Natural killer cell treated with Interleukin-12 subunit alpha and Interleukin-12 subunit beta and Interleukin-15 and Interleukin-18, amount 100 ng/mL, for 72 hours (primary cell): ENCODE measurements at places on chromosomes 2 and 18. TPM values are rescaled to one million over a fixed set of nuclear protein-coding genes. Genes with fewer than 3 reads are reported as not detected.

DNA sequence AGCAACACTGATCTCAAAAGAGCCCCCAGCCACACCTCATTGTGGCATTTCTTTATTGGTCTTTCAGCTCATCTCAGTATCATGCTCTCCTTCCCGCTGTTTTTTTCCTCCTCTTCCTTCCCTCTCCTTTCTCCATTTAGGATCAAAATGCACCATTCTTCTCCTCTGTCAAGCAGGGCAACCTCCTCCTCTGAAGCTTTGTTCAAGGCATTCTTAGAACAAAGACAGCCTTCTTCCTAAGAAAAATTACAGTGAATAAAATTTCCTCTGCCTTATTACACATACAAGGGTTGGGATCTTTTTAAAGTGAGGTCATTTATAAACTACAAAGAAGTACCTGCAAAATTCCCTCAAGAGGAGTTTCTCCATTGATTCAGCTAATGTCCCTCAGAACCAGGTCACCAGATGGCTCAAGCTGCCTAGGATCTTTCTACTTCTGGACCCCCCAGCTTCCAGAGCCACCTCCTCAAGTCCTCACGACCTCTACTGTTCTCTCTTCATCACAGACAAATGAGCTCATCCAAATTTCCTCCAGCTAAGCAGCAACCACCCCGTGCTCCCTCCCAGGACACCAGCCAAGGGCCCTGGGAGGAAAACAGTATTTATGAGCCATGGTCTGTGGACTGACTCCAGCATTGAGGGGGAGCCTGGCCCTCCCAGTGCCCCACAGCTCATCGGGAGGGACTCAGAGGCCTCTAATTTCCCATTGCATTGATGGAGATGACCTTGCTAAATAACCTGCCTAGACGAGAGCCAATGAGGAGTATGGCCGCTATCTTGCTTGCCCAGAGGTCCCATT lies 18.0 kb downstream of the SFXN5 start:
- DNase-seq, result no peak
- H3K27me3 ChIP-seq, result no peaks in the 10 kb centered on the region
- H3K4me3 ChIP-seq, result no peak overlapping the region
- H3K4me1 ChIP-seq, result peaks cover 7% of the 10 kb centered on the region
- H3K36me3 ChIP-seq, result peaks cover 11% of the 10 kb centered on the region

- peaks cover 6% of the 10 kb centered on the region for H3K4me1 ChIP-seq
- H3K27me3 ChIP-seq, result peaks cover 6% of the 10 kb centered on the region
- no peaks in the 10 kb centered on the region for H3K36me3 ChIP-seq
- H3K27ac ChIP-seq, result no peak overlapping the region
- DNase-seq, result no peak
- no peak overlapping the region for H3K4me3 ChIP-seq
Measured at GRCh38 chr2:99698896-99699295, 209.1 kb upstream of the REV1 start.

DNA sequence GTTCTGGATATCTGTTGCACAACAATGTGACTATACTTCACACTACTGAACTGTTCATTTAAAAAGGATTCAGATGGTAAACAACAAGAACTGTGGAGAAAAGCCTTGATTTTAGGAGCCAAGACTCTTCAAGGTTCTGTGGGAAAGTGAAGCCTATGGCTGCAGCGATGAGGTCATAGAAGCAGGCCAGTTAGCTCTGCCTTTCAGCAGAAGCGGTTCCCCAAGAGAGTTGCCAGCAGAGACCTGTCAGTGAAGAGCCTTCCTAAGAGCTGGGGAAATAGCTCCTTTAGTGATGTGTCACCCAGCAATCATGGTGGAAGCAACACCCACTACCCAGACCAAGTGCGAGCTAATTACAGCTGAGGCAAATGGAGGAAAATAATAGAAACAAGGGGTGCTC lies 346.5 kb upstream of the ETAA1 start:
- H3K36me3 ChIP-seq, result no peaks in the 10 kb centered on the region
- no peak overlapping the region for H3K27ac ChIP-seq
- no peak overlapping the region for H3K4me3 ChIP-seq
- no peak for DNase-seq
- no peaks in the 10 kb centered on the region for H3K4me1 ChIP-seq

- H3K36me3 ChIP-seq, result no peaks in the 10 kb centered on the region
- H3K4me3 ChIP-seq, result no peak overlapping the region
- H3K4me1 ChIP-seq, result no peaks in the 10 kb centered on the region
- DNase-seq, result no peak
- H3K27ac ChIP-seq, result no peak overlapping the region
Measured at GRCh38 chr2:113840518-113840917, 49.4 kb upstream of the ACTR3 start.

- no peaks in the 10 kb centered on the region for H3K36me3 ChIP-seq
- no peak overlapping the region for H3K27ac ChIP-seq
- no peak overlapping the region for H3K4me3 ChIP-seq
- DNase-seq, result no peak
- H3K4me1 ChIP-seq, result no peaks in the 10 kb centered on the region
Measured at GRCh38 chr2:70357684-70358071, 55.8 kb upstream of the FAM136A start.

DNA sequence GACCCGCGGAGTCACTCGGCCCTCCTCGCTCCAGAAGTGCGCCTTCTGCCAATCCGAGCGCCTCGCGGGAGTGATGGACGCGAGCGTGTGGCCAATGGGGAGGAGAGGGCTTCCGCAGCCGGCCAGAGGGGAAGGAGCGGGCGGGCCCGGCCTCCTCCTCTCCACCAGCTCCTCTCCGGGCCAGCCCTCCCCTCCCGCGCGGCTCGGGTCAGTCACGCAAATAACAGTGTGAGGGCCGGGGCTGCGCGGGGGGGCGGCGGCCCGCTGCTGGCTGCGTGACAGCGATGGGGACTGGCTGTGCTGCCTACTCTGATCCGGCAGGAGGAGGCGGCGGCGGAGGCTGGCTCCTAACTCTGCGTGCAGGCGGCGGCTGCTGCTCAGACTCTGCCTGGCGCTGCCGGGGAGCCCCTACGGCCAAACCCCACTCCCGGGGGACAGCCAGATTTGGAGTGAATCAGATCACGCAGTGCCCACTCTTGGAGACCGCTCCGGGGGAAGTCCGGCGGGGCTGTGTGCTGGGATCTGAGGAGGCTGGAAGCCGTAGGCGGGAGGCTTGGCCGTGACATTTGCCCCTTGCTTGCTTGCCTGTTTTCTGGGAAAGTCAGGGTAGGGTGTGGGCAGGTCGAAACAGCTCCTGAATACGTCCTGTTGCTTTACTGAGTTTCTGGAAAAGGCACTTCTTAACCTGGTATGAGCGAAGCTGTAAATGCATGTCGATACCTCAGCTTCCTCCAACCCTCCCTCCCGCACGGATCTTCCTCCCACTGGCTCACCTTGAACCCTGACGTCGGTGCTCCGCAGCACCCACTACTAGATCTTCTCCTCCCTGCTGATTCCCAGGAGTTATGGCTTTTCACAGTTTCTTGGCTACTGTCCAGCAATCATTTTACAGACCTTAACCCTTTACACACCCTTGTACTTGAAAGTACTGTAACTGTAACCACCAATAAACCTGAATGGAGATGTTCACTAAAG lies 97.9 kb upstream of the SERTAD2 start:
- no peaks in the 10 kb centered on the region for H3K27me3 ChIP-seq
- DNase-seq, result peak; percentile 99
- no peaks in the 10 kb centered on the region for H3K36me3 ChIP-seq
- peaks cover 13% of the 10 kb centered on the region for H3K4me1 ChIP-seq
- peak overlapping the region; percentile 89 for H3K4me3 ChIP-seq

- no peak overlapping the region for H3K27ac ChIP-seq
- no peak overlapping the region for H3K4me3 ChIP-seq
- no peaks in the 10 kb centered on the region for H3K27me3 ChIP-seq
- H3K4me1 ChIP-seq, result no peaks in the 10 kb centered on the region
- no peaks in the 10 kb centered on the region for H3K36me3 ChIP-seq
Measured at GRCh38 chr18:47986620-47987387, 56.3 kb upstream of the SMAD2 start.

DNA sequence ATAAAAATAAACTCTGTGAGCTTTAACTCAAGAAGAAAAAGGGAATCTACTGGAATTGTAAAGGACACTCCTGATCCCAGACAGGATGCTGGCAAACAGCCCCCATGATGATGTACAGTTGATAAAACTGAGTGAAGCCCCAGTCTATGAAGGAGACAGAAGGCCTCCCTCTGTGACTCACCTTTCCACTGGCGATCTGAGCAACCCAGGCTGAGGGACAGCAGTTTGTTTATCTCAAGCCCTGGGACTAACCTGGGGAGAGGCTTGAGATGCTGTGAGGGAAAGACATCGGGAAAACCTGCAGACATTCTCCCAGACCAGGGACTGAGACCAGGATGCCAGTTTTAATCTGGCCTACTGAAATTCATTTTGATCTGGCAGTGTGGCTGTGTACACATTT lies 104.5 kb upstream of the CDH2 start:
- H3K4me3 ChIP-seq, result no peak overlapping the region
- no peaks in the 10 kb centered on the region for H3K4me1 ChIP-seq
- no peaks in the 10 kb centered on the region for H3K27me3 ChIP-seq
- H3K36me3 ChIP-seq, result no peaks in the 10 kb centered on the region

- H3K4me3 ChIP-seq, result no peak overlapping the region
- DNase-seq, result no peak
- H3K27ac ChIP-seq, result no peak overlapping the region
- no peaks in the 10 kb centered on the region for H3K36me3 ChIP-seq
- H3K4me1 ChIP-seq, result no peaks in the 10 kb centered on the region
Measured at GRCh38 chr18:45569566-45570275, 45.6 kb upstream of the SLC14A2 start.

DNA sequence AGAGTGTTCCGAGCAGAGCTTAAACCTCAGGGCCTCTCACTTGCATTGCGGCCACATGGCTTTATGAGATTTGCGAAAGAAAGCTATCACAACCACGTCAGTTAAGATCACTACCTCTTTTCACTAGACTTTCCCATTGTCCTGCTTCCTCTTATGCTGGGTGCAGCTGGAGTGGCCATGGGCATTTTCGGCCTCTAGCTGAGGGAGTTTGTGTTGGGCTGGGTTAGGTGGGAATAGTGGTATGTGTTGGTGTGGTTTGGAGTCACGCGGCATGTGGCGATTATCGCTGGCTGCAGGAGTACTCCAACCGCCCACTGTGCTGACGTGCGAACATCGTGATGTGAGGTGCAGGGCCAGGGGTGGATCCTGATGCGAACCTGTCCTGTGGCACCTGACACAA lies 27.1 kb downstream of the RALB start:
- H3K27me3 ChIP-seq, result no peaks in the 10 kb centered on the region
- H3K27ac ChIP-seq, result no peak overlapping the region
- peaks cover 6% of the 10 kb centered on the region for H3K4me1 ChIP-seq
- no peak for DNase-seq
- peaks cover 14% of the 10 kb centered on the region for H3K36me3 ChIP-seq

- H3K4me1 ChIP-seq, result peaks cover 5% of the 10 kb centered on the region
- no peaks in the 10 kb centered on the region for H3K36me3 ChIP-seq
- H3K27ac ChIP-seq, result no peak overlapping the region
- H3K27me3 ChIP-seq, result no peaks in the 10 kb centered on the region
- no peak overlapping the region for H3K4me3 ChIP-seq
Measured at GRCh38 chr2:157784823-157785175, 91.3 kb downstream of the ACVR1 start.

GRCh38 chr2:230902180-230902899 lies 22.7 kb downstream of the GPR55 start:
- H3K4me3 ChIP-seq, result no peak overlapping the region
- H3K36me3 ChIP-seq, result no peaks in the 10 kb centered on the region
- DNase-seq, result no peak
- H3K27me3 ChIP-seq, result peaks cover 48% of the 10 kb centered on the region
- no peak overlapping the region for H3K27ac ChIP-seq

DNA sequence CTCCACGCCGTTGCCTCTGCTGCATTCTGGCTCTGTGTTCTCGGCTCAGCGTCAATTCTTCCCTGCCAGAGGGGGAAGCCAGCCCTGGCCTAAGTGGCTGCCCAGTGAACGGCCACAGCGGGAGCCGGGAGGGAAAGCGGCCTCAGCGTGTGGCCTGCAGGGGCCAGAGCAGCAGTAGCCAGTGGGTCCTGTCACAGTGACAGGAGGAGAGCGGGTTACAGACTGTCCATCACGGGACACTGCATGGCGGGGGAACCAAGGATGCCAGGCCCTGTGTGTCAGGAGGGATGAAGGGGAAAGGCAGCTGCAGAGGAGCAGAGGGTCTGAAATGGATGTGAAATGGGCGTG lies 39.7 kb downstream of the PDIA6 start:
- H3K27me3 ChIP-seq, result no peaks in the 10 kb centered on the region
- H3K36me3 ChIP-seq, result no peaks in the 10 kb centered on the region
- no peaks in the 10 kb centered on the region for H3K4me1 ChIP-seq

DNA sequence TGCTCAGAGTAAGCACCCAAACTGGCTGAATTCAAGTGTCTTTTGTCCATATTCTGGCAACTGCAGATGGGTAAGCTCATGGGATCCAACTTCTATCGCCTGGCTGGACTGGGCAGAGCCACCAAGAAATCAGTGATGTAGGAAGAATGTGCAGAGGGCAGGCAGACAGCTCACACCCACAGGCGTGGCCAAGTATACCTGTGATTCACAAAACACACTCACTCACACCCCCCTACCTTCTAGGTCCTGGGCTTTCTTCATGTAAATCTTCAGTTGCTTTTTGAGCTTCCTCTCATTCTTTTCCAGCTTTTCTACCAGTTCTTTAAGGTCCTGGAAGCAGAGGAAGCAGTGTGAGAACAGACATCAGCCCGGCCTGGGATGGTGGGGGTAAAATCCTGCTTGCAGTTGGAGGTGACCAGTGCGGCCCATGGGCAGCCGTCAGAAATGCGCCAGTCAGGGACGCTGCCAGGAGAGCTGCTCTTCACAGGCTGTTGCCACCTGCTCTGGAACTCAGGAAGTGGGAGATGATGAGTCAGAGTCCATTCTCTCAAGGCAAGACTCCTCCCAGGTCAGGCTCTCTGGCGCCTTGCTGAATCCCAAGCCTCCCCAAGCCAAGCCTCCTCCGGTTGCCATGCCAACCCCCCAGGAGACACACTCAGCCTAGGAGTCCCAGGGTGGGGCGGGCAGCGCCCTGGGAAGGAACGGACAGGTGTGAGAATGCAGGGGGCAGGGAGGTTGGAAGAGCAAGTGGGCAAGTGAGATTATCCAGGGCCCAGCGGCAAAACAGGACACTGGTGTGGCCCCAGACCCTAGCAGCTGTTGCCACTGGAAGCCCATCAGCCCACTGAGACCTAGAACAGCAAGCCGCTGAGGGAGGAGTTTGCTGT lies 36.2 kb upstream of the ACAA2 start:
- peak overlapping the region; percentile 36 for H3K27ac ChIP-seq
- peaks cover 30% of the 10 kb centered on the region for H3K4me1 ChIP-seq
- no peak for DNase-seq
- no peaks in the 10 kb centered on the region for H3K36me3 ChIP-seq
- peaks cover 9% of the 10 kb centered on the region for H3K27me3 ChIP-seq

Gene ATP5MC3
- total RNA-seq, result 254 TPM

Gene CPLX4
- total RNA-seq, result not detected

Gene ERBB4
- total RNA-seq, result not detected

Gene DNAJB2
- 43.4 TPM for total RNA-seq

Gene LYPD6
- total RNA-seq, result not detected

Gene MFSD6
- 48.1 TPM for total RNA-seq

Gene DAPL1
- not detected for total RNA-seq

Gene MMADHC
- total RNA-seq, result 77.8 TPM

Gene PROM2
- total RNA-seq, result 1.1 TPM

Gene TWIST2
- total RNA-seq, result not detected

Gene SYT4
- total RNA-seq, result not detected

Gene SOWAHC
- 0.29 TPM for total RNA-seq
